RPMI7951 (cell line): ENCODE measurements at places on chromosomes 7 and 10. TPM values are rescaled to one million over a fixed set of nuclear protein-coding genes. Genes with fewer than 3 reads are reported as not detected.

The SRRM3 gene
- not detected in 2 replicates for total RNA-seq

The RAPGEF5 gene
- total RNA-seq, result 2.9 and 3.6 TPM in 2 replicates

The SOSTDC1 gene
- total RNA-seq, result 0.10 and 0.12 TPM in 2 replicates

The CUZD1 gene
- total RNA-seq, result 0.48 and 0.59 TPM in 2 replicates

The DLX5 gene
- total RNA-seq, result 0.48 and 0.59 TPM in 2 replicates

The HOXA11 gene
- total RNA-seq, result 1.4 and 1.9 TPM in 2 replicates

The RARRES2 gene
- total RNA-seq, result 1.4 TPM in 1 of 2 replicates, not detected in the other

The TRIP6 gene
- total RNA-seq, result 43.1 and 58.9 TPM in 2 replicates

The CPN1 gene
- not detected in 2 replicates for total RNA-seq

The JAKMIP3 gene
- total RNA-seq, result not detected in 2 replicates

The LLCFC1 gene
- total RNA-seq, result not detected in 2 replicates

The LDB3 gene
- total RNA-seq, result not detected in 2 replicates

The IL15RA gene
- total RNA-seq, result 15.3 and 18.5 TPM in 2 replicates

The TMEM140 gene
- total RNA-seq, result 7.1 and 7.6 TPM in 2 replicates
